ENCODE measurements at places on chromosomes 2 and 18.

GRCh38 chr2:10499275-10499907 is 51.3 kb upstream of the ODC1 start:
- no peak for DNase-seq

DNA sequence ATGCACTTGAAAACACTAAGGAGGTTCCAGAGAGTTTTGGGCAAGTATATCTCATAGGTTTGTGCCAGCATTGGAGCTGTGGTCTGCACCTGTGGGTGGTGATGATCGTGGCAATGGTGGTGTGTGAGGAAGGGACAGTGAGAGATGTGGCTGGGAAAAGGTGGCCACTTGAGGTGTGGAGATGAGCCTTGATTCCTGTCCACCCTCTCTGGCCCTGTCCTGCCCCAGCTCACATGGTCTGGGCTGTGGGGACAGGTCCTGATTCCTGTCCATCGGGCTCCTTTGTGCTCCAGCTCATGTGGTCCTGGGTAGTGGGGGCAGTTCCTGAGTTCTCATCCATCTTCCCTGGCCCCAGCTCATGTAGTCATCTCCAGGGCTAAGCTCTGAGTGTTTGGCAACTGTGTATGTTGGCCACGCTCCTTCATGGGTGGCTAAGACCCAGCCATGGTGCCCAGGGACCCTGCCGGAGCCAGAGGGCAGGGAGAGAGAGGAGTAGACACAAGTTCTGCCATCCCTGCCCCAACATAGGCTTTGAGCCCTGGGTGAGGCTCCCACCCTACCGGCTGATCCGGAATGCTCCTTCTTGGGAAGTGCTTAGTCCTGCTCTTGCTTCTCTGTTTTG is 294.4 kb upstream of the HDAC4 start:
- DNase-seq = no peak

GRCh38 chr18:50475538-50476193 is 84.2 kb upstream of the MAPK4 start:
- DNase-seq = no peak

DNA sequence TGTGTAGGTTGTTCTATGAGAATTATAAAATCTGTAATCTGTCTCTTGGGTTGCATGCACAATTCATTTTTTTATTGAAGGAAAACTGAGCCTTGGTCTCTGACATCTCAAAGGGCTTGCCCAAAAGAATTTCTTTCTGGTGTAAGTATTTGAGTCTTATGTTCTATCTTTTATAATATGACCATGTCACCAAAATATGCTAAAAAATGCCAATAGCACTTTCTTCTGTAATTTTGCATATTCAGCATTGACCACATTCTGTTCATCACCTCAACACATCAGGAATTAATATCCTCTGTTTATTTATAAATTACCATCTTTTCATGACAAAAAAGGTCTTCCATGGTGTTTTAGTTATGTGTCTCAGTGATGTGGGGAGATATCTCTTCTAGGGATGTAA is 268.7 kb upstream of the TCF4 start:
- no peak for DNase-seq

GRCh38 chr2:149087751-149088150 is 49.3 kb downstream of the LYPD6B start:
- no peak for DNase-seq
